Brain (organoid and tissue), 16 donors: ENCODE measurements at places on chromosomes 7 and 10. TPM values are rescaled to one million over a fixed set of nuclear protein-coding genes. Genes with fewer than 3 reads are reported as not detected.

The ASB10 gene
- polyA plus RNA-seq = not detected

The CALML3 gene
- 11.9 TPM for polyA plus RNA-seq

The PLPP4 gene
- polyA plus RNA-seq = 4.6 TPM

The EN2 gene
- 0.19 TPM for polyA plus RNA-seq

The ACHE gene
- polyA plus RNA-seq = 9.3 TPM

The CUX1 gene
- polyA plus RNA-seq = 61.2 TPM

The MACROH2A2 gene
- 111 TPM for polyA plus RNA-seq

DNA sequence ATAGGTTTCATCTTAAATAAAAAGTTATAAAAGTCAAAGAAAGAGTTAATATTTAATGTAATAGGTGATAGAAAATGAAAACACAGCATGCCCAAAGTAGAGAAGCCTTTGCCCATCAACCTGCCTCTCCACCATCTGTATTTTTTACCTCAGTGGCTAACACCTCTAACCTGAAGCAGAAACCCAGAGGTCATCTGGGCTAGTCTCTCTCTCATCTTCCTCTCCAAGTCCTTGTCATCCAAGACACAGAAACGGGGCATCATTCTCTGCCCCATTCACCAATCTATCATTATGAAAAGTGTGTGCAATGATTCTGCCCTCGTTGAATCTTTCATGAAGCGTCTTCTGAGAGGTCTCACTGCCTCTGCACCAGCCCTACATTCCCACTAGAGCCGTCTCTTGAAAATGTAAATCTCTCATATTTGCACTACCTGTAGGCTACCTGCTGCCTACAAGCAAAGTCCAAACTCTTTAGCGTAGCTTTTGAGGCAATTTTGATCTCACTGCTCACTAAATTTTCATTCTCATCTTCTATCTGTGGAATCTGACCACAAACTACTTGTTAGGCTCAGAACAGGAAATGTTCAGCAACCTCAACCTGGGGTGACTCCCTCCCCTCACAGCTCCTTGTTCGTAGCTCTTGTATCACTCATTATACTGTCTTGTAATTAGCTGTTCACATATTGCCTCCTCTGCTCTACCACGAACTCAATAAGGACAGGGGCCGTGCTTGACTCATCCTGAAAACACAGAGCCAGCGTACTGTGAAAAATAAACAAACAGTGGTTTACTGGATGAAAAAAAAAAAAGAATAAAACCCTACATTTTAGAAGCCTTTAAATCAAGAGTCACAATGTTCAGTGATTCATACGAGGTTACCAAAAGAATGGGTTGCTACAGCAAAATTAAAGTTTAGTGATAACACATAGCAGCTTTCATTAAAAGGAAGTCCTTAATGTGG lies 83.1 kb downstream of the CTNNA3 start:
- no peak for DNase-seq

GRCh38 chr10:18474118-18474455 lies 177.3 kb downstream of the NSUN6 start:
- DNase-seq = no peak

GRCh38 chr10:35910234-35910633 lies 268.1 kb upstream of the FZD8 start:
- no peak for DNase-seq

DNA sequence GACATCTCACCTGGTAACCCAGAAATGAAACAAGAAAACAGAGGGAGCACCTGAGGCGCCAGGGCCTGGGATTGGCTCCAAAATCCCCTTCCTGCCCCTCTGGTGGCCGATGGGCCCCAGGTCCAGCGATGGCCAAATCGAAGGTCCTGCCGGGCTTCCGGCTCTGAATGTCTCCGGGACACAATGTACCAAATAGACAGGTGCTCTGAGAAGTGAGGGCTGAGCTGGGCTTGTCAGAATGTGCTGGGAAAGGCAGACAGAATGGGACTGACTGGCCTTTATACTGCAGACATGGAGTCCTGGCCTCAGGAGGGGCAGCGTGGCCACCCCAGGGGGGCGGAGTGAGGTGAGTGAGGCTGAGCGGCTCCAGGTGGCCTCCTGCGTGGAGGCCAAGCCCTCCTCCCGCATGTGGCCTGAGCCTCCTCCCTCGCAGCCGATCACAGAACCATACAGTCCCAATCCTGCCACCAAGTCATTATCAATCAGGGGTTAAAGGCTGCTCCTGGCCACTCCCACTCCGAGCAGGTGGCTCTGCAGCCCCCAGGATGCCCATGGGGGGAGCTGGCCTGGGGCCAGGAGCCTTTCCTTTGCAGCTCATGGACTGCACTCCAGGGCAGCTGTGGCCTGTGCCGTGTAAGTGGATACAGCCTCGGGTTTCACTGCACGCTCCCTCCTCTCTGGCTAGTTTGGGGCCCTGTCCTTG lies 185.5 kb downstream of the ADARB2 start:
- no peak for DNase-seq

DNA sequence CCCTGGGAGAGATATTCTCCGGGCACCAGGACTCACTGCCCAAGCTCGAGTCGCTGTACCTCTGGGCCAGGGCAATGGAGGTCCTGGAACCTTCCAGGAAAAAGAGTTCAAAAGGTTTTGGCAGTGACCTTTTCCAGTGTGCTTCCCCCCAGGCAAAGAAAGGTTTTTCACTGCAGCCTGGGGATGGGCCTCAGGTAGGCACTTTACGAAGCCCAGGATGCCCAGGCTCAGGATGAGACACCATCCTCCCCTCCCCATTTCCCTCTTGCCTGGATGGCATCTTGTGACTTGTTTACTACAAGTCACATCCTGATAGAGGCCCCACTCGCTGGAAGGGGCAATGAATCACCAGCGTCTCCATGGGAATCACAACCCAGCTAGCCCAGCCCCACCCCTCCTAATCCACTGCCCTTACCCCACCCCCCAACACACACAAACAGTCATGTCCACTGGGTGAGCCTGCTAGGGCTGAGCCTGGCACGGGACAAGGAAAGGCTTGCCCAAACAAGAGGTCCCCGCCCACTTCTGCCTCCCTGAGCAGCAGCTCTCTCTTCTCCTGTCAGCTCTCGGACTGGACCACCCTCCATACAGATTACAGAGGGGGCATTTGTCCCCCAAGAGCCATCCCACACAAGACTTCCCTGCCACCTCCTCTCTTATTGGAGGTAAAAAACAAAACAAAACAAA lies 93.8 kb upstream of the SMNDC1 start:
- DNase-seq = no peak

DNA sequence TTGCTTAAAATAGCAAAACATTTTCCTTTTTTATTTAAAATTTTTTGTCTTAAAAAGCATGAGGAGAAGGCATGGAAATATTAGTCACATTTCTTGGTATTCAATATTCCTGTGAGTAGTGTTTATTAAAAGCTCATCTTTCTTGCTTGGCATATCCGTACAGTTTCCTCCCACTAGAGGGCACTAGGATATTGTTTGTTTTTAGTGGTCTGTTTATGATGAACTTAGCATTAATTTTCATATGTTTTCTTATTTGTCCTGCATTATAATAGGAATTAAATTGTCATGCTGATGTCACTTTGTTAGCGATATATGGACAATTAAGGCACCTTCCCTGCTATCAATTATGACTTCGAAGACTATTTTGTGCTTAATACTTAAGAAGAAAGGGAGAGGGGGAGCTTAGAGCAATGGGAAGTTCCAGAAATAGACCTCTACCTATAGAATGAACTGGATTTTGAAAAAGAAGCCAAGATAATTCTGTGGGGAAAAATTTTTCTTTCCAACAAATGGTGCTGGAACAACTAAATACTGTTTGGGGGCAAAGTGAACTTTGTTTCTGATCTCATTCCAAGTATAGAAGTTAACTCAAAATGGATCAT lies 91.0 kb upstream of the STRIP2 start:
- peak; percentile 82 for DNase-seq

DNA sequence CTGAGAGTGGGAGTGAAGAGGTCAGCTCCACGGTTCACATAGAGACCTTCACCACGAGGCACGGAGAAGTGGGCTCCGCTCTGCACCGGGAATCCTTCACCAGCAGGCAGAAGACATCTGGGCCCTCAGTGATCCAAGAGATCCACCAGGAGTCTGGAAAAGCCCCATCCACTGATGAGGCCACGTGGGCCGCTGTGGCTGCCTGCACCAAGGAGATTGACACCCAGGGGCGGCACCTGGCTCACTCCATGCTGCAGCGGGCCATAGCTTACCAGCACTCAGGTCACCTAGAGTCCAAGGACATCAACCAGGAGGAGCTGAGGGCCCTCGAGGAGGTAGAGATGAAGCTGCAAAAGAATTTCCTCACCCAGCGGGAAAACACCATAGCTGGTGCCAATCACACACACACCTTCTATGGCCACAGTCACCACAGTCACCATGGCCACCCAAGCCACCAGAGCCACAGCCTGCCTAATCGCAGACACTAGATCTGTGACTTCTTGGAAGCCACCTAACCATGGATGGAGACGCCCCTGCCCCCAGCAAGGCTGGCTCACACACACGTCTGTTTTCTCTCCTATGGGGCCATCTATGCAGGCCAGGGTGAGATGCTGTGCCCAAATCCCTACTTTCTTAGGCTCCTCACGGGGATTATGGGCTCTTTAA lies 694 bp downstream of the C10orf62 start:
- no peak for DNase-seq

- no peak for DNase-seq
These were observed 46.4 kb downstream of the AOAH start for GRCh38 chr7:36677769-36678437.

- peak; percentile 82 for DNase-seq
These were observed at the start of gene SH2B2 for GRCh38 chr7:102286237-102287110. Gene SH2B2 (plus strand): TSS chr7:102286868. CDS start chr7:102300551, 13,683 bp downstream.

- no peak for DNase-seq
These were observed 378.2 kb upstream of the PRKCQ start for GRCh38 chr10:6958254-6958653.

DNA sequence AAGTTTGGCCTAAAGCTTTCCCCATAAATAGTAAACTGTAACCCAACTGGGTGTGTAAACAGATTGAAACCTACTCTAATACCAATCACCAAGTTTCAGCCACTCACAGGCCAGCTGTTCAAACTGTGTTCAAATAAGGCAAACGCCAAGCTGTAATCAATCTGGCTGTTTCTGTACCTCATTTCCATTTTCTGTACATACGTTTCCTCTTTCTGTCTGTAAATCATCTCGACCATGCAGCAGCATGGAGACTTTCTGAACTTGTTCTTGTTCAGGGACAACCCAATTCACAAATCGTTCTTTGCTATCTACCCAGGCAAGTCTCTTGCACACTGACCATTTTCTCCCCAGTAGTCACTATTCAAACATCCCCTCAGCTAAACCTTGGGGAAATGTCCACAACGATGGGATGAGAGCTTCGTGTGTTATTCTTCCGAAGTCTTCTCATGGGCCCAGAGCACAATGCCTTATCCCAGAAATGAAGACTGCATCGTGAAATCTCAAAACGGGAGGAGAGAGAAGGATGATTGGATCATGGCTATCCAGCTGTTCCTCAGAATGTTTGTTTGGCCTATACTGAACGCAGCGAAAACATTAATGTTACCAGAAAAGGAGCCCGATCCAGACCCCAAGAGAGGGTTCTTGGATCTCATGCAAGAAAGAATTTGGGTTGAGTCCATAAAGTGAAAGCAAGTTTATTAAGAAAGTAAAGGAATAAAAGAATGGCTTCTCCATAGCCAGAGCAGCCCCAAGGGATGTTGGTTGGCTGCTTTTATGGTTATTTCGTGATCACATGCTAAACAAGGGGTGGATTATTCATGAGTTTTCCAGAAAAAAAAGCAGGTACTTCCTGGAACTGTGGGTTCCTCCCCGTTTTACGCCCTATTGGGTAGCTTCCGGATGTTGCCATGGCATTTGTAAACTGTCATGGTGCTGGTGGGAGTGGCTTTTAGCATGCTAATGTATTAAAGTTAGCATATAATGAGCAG lies 86.2 kb downstream of the SLC16A9 start:
- DNase-seq = no peak

- DNase-seq = no peak
These were observed 206.5 kb downstream of the DNAJB6 start for GRCh38 chr7:157543276-157543675.

GRCh38 chr10:17548770-17549169 lies 68.4 kb downstream of the HACD1 start:
- DNase-seq = no peak

- no peak for DNase-seq
These were observed 83.3 kb downstream of the CPXM2 start for GRCh38 chr10:123808286-123808685.

DNA sequence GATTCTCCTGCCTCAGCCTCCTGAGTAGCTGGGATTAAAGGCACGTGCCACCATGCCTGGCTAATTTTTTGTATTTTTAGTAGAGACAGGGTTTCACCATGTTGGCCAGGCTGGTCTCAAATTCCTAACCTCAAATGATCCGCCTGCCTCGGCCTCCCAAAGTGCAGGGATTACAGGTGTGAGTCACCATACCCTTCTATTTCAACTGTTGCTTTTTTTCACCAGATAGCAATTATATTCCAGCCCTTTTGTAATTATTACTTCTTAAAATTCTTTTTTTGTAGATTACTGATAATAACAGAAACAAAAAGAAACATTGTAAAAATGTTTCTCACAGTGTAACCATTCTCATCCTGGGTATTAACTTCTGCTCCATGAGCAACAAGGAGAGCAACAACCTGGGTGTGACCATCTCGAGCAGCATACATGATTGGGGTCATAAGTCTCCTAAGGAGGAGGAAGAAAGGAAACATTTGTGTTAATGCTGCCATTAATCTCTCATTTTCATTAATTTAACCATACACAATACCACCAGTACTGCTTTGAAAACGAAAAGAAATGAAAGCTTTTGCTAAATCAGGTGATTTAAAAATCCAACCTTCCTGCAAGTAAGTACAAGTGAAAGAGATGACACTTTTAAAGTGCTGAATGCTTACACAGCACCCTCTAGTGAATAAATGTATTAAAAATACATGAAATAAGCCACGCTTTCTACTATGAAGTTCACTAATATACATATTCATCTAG lies 41.8 kb downstream of the ASZ1 start:
- peak; percentile 54 for DNase-seq

DNA sequence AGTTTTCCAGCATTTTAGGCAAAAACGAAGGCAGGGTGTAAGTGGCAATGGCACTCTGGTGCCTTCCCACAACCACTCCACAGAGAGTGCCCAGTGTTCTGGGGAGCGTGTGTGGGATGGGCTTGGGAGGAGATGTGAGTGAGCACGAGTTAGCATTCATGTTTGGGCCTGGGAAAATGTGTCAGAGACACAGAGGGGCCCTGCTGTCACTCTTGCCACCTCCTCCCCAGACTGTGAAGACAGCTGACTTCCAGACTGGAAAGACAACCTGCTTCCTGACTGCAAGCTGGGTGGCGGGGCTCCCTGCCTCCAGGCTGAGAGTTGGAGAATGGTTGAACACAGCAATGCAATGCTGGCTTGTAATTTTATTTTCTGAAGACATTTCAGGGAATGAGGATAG lies 454.5 kb upstream of the ZMIZ1 start:
- no peak for DNase-seq
